ENCODE measurements at places on chromosomes 4 and X.
A peak's percentile ranks its signal among the peaks of the same experiment; 100 is the strongest.

DNA sequence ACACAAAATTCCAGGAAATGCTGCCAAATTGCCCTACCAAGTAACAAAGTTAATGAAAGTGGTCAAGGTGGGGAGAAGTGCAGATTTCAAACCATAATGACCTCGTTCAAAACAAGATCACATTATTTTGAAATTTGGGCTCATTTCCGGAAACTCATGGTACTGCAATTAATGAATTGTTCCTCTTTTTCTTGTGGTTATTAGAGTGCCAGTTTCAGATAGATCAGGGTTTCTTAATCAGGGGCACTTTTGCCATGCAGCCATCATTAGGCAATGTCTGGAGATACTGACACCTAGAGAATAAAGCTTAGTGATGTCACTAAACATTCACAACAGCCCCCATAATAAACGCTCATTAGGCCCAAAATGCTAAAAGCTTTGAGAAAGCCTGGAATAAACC, 381.5 kb upstream of the GALNT7 start:
- DNase-seq: no peak

GRCh38 chrX:39627257-39627656, 470.5 kb downstream of the BCOR start:
- no peak for DNase-seq

- DNase-seq: peak; percentile 58
These were observed 32.9 kb downstream of the HTT-AS start for GRCh38 chr4:3041192-3042142.

DNA sequence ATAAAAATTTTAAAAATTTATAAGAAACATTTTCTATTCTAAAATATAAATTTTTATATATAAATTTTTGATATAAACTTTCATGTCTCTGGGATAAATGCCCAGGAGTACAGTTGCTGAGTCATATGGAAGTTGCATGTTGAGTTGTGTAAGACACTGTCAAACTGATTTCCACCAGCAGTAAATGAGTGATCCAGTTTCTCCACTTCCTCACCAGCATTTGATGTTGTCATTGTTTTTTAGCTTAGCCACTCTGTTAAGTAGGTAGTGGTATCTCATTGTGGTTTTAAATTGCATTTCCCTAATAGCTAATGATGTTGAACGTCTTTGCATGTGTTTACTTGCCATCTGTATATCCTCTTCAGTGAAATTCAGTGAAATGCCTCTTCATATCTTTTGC, 66.5 kb downstream of the MAMLD1 start:
- no peak for DNase-seq

DNA sequence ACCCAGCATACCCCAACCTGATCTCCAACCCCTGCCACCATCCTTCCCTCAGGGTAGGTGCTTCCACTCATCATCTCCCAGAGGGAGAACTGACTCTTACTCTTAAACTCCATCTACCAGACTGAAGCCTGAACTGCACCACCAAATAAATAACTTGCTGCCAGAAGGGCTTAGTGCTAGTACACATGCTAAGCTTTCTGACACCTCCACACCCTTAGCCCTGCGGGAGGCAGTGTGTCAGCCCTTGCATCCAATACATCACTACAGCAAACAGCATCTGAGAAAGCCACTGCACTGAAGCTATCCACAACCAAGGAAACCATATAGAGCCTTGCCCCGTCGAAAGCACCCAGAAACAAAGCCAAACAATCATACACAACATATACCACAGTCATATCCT, 68.6 kb upstream of the MCF2 start:
- DNase-seq: no peak

GRCh38 chrX:153381684-153382532, 19.2 kb downstream of the PNMA6E start:
- peak; percentile 28 for DNase-seq

GRCh38 chr4:188754372-188755002, 615.2 kb downstream of the TRIML1 start:
- no peak for DNase-seq

DNA sequence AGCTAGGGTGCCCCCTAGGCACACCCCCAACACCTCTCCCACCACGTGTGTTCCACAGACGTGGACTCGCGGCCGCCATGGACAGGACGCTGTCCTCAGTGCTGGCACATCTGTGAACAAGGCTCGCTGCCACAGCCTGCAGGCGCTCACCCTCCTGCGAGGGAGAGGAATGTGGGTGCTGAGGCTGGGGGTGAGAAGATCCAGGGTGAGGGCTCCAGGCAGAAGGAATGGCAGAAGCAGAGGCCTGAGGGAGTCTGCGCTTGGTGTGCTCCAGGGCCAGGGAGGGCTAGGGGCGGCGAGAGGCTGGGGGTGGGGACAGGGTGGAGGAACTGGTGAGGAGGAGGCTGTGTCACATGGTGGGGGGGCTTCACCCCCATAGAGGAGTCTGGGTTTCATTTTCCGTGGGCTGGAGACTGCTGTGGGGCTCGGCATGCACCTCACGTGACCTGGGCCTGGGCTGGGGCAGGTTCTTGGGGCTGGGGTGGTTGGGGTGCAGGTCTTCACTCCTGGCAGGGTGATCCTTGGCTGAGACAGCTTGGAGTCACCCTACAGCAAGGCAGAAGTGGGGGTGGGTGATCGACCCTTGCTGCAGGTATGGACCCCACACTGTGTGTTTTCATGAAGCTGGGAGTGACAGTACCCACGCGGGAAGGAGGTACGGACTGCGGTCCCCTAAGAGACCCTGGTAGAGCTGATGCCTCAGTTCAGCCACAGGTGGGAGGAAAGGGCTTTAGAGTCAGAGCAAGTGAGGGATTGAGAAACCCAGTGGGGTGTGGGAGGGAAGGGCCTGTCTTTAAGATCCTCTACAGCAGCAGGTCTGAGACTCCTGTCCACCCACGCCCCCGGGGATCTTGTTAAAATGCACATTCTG, 103.7 kb downstream of the PSAPL1 start:
- DNase-seq: no peak

GRCh38 chr4:148376151-148376550, 66.1 kb downstream of the NR3C2 start:
- no peak for DNase-seq

GRCh38 chrX:101029665-101030064, 22.2 kb downstream of the TRMT2B start:
- no peak for DNase-seq

DNA sequence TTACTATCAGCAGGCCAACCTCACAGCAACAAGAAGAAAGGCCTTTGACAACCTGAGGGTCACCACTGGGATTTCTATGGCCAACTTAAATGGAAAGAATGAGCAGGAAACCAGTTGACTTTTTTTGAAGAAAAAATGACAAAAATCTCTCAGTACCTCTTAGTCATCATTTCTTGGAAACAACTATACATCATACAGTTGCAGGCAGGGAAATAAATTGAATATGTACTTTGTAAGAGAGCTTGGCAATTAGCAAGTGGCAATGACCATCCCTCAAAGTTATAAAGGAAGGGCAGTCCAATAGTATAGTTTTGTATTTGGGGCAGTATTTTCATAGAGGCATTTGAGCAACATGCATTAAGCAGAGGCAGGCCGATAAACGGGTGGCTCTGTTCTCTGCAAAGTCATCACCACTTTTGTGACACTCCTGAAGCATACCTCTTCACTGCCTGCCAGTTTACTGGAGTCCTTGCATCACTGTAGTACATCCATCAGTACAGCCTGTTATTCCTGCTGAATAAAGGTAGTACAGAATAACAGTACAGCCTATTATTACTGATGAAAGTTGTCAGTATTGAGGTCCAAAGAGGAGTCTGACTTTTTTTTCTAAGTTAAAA, 83.3 kb upstream of the AMELX start:
- DNase-seq: no peak

- no peak for DNase-seq
These were observed 61.5 kb downstream of the SNX25 start for GRCh38 chr4:185270885-185271284.

- DNase-seq: no peak
These were observed 15.3 kb downstream of the TKTL1 start for GRCh38 chrX:154310616-154311536.
